ENCODE measurements at places on chromosomes 7 and 10.

GRCh38 chr7:90250601-90251303 is 5.8 kb downstream of the CFAP69 start:
- DNase-seq: no peak

GRCh38 chr7:18225067-18225466 is 197.4 kb upstream of the PRPS1L1 start:
- DNase-seq: no peak

DNA sequence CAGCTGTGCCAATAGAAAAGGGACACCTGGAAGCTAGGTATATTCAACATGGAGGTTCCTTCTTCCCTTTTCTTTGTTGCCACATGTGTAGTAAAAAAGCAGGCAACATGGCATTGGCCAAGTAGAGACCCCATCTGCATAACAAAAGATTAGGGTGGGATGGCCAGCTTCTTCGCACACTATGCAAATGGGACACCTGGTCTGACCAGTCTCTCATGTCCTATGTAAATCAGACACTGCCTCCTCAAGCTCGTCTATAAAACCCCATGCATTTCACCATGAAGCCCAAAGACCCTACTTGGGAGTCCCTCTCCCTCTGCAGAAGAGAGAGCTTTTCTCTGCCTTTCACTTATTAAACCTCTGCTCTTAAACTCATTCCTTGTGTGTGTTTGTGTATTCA is 53.9 kb downstream of the MYL10 start:
- no peak for DNase-seq

GRCh38 chr10:31918671-31919409 is 9.8 kb downstream of the ARHGAP12 start:
- DNase-seq: no peak

DNA sequence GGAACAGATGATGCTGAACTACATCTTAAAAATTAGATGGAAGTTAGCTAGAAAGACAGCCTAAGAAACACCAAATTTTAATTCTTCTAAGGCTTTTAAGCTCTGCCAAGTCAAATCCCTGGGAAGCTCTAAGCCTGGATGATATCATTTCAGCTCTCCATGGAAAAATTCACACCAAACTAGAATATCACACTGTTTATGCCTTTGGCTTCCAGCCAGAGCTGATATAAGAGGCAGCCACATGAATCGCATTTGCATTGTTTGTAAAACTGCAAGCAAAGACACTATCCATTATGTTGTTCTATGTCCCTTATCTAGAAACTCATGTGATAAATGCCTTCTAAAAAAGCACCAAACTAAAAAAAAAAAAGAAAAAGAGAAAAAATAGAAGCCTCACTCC is 430.4 kb downstream of the GRID1 start:
- DNase-seq: no peak

- no peak for DNase-seq
These were observed 926 bp upstream of the C10orf71 start for GRCh38 chr10:49297818-49298670.

DNA sequence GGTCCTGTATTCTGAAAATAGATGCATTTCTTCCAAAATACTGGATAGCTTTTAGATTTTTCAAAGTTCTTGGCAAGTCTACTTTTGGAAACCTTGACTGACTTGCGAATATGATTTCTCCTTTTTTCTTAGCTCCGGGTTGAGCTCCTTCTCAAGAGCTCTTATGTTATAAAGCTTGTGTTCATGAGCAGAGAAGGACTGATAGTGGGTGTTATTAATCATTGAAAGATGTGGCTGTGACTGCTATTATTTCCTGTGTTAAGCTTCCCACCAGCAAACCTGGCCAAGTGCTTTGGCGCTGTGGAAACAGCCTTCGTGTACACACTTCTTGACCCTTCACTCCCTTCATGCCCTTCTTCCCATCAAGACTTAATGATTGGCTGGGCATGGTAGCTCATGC is 98.2 kb downstream of the KIAA1217 start:
- DNase-seq: no peak

GRCh38 chr10:36725581-36726520 is 399.5 kb upstream of the ANKRD30A start:
- no peak for DNase-seq

DNA sequence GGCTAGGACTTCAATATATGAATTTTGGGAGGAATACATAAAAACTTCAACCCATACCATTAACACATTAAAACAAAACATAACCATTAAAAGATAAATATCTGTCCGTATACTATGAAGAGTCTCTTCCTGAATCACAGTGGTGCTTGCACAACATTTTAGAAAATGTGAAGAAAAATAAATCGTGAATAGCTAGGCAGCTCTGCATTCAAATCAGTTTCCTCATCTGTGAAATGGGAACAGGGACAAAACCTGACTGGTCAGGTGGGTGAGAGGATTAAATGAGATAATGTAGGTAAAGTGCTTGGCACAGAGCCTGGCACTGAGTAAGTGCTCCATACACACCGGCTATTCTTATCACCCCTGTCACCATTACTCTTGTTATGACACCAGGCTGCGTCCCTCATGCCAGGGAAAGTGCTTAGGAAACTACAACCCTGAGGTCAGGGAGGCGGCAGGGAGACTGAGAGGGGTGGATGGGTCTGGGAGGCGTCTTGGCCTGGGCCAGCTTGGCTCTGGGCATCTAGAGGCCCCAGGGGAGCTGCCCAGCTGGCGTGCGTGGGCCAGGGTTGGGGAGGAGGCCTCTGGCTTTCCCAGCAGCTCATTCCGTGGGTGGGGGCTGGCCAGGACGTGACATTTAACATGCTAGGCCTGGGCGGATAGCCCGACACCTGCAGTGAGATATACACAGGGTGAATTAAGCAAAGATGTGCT is 78.3 kb downstream of the SH3PXD2A start:
- no peak for DNase-seq

DNA sequence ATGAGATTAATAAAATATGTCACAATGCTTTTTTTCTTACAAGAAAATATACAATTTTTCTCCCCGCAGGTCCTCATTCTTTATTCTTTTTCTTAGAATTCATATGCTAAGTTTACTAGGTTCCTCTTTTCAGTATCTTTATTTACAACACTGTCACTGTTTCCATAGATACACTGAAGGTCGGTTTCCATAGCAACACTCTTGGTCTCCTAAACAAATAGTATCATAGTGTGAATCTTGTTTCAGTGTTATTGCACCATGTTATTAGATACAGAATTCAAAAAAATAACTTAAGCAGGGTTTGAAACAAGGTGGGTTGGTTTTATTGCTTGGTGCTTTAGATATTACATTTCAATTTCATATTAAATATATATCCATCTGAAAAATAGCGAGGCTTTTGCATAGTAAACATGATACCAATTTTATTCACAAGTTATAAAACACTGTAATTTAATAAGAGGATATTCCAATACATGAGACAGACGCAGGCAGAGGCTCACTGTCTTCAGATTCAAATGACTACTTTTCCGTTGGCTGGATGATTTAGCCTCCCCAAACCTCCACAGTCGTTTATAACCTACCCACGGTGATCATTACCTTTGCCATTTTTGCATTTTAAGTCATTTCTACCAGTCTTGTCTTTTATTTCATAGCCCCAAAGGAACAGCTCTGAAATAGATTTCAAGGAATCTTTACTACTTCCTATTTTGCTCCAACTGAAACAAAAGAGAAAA is 88.9 kb upstream of the KLF6 start:
- DNase-seq: no peak

Data from CD8-positive, alpha-beta T cell (primary cell).